DMS 273 treated with DMSO at 0.1 percent for 48 hours (cell line): ENCODE measurements at places on chromosomes 12 and 14.

DNA sequence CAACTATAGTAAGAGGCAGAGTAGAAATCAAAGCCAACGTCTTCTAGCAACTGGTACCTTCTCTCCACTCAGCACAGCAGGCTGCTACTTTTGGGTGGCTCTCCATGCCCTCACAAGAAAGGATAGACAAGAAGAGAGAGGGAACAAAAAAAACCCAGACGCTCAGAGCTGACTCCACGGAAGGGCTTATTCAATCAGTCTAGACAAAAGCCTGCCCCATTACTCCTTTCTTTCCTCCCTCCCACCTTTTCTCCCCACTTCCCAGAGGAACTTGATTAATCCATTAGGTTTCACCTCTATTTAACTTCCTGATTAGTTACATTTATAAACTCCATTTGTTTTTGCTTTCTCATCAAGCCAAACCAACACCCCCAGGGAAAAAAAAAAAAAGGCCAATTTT lies 71.1 kb upstream of the CCDC60 start:
- DNase-seq: no peak

DNA sequence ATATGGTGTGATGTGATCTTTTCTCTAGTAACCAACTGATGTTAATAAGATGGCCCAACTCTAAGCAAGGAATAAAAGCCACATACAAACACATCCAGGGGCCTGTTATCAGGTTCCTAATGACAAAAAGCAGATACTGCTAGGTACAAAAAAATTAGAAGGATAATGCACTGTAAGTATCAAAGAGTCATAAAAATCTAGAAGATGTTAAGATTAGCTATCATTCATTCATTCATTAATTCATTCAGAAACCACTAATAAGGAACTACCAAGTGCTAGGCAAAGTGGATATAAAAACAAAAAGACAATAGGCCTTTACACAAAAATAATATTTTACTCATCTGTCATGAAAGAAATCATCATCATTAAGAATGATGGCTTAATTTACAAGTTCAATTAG lies 21.6 kb downstream of the ATF7 start:
- DNase-seq: no peak

DNA sequence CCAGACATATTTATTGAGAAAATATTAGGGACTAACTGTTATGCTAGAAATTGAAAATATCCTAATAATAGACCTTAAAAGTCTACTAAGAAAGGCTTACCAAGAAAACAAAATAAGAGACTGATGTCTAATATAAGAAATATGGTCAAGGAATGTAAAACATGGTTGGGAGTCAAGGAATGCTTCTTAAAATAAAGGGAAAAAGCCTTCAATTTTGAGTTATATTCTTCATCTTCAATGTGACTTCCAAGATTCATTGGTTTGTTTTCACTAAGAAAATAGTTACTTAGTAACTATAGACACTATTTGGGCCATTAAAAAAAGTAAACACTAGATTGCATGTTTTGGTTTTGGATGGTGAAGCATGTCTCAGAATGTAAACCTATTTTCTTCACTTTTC lies 88.1 kb upstream of the ETV6 start:
- no peak for DNase-seq

GRCh38 chr12:12604740-12605139 lies 6.9 kb upstream of the CREBL2 start:
- DNase-seq: no peak

DNA sequence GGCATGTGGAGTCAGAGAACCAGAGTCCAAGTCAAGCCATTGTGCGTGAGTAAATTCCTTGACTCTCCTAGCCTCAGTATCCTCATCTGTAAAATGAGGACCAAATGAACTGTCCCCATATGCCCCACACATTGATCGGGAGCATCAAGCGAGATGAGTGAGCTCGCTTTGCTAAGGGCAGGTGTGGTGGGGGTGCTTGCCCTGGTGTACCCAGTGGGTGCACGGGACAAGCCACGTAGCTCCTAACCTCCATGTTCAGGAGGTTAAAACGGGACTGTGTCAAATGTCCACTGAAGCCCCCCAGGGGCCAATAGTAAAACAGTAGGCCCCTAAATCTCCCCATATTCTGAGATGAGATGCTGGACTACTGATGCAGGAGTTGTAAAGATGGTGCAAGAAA lies 60.9 kb downstream of the SERPINA3 start:
- DNase-seq: no peak

GRCh38 chr14:55707365-55707804 lies 127.4 kb downstream of the KTN1 start:
- no peak for DNase-seq

GRCh38 chr14:68768316-68768715 lies 24.6 kb downstream of the ZFP36L1 start:
- no peak for DNase-seq

- no peak for DNase-seq
These were observed 89.6 kb downstream of the ARF6 start for GRCh38 chr14:49982501-49982951.

DNA sequence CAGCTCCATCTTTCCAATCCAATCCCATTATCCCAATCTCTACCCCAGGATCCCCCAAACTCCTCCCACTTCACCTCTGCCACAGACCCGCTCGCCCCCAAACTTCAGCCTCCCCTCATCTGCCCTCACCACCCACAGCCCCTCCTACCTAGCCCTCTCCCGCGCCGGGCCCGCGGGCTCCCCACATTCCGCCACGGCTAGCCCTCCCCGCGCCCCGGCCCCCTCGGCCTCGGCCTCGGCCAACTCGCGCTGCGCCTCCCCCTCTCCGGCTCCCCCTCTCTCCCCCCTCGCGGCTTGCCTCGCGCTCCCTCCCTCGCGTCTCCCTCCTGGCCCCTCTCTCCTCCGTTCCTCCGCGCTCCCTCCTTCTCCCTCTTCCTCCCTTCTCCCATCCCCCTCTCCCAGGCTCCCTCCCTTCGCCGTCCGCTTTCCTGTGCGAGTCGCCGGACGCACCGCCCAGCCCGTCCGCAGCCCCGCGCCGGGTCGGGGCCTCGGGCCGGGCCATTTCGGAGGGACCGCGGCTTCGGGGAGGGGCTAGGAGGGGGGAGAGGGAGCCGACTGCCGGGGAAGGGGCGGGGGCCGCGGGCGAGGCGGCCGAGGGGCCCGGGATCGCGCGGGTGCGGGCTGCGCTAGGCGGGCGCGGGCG lies at the start of gene ATN1:
Gene ATN1 (plus strand): TSS at position 581 of the 643 bp plus-strand sequence. CDS start 6,043 bp downstream, outside the sequence.
- no peak for DNase-seq

DNA sequence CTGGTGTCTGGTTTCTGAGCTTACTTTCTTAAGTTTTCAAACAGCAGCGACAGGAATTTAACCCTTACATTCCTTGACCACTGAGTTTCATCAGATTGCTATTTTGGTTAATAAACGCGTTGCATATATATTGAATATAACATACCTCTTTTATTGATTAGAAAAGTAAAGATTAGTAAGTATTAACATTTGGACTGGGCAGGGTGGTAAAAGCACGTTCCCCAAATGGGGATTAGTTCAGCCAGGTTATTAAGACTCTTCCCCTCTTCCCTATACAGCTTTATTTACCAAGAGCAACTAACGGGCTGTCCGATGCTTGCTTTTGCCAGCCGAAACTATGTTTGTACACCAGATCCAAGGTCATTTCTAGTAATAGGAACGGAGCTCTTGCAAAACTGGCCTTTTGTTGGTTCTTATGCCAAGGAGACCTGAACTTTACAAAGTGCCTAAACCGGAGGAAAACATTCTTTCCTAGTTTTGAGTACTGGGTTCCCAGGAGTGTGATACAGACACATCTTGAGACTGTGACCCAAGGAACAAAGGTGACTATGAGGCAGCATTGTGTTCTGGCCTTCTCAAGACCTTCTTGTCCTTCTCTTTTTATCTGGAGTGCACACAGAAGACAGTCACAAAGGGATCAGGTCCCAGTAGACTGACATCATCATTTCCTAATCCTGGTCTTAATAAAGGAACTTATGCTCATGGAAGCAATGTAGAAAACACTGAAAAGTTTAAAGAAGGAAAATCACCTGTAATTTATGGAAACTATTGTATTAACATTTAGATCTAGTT lies 2.6 kb downstream of the GLRX5 start:
- no peak for DNase-seq

DNA sequence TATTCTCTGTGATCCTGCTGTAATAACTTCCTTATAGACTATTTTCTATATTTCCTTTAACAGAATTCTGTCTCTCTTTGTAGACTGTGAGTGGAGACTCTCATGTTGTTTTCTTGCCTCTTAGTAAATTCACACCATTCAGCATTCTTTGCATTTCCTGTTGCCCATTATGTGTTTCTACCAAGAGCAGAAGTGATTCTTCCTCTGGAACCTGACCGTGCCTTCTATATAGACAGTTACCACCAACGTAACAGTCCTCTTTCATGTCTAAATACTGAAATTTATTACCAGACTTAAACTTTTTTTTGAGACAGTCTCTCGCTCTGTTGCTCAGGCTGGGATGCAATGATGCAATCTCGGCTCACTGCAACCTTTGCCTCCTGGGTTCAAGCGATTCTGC lies 31.1 kb downstream of the METAP2 start:
- DNase-seq: no peak

DNA sequence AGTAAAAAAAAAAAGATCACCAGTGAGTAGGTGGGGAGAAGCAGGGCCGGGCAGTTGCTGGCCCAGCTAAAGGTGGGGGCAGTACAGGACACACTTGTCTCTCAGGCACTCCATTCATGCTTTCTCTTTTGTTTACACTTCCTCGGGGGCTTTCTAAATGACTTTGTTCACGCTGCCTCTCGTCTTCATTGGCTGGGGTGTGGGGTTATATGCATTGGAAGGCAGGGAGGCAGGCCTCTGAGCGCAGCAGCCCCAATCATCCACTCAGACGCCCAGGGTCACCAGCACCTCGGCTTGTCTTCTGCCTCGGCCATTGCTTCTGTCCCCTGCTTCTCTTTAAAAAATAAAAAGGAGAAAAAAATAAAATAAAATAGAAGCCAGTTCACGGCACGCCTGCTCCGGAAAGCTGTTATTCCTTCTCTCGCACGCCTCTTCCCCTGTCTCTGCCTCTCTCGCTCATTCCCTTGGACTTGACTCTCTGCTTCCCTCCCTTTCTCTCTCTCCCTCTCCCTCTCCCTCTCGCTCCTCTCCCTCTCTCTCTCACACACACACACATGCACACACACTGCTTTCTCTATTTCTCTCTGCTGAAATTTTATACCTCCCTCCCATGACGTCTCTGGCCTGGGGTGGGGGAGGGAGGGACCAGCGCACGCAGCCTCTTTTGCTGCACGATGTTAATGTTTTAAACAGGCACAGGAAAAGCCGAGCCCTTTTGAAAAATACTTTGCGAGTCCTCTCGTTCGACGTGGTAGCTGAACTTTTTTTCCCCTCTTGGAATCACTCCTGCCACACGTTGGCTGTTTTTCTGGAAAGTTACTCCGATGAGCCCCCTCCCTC lies at the start of gene TGFB3:
Gene TGFB3 (minus strand): TSS at position 570 of the 840 bp plus-strand sequence. CDS start 1,102 bp downstream, outside the sequence.
- DNase-seq: peak; percentile 88

DNA sequence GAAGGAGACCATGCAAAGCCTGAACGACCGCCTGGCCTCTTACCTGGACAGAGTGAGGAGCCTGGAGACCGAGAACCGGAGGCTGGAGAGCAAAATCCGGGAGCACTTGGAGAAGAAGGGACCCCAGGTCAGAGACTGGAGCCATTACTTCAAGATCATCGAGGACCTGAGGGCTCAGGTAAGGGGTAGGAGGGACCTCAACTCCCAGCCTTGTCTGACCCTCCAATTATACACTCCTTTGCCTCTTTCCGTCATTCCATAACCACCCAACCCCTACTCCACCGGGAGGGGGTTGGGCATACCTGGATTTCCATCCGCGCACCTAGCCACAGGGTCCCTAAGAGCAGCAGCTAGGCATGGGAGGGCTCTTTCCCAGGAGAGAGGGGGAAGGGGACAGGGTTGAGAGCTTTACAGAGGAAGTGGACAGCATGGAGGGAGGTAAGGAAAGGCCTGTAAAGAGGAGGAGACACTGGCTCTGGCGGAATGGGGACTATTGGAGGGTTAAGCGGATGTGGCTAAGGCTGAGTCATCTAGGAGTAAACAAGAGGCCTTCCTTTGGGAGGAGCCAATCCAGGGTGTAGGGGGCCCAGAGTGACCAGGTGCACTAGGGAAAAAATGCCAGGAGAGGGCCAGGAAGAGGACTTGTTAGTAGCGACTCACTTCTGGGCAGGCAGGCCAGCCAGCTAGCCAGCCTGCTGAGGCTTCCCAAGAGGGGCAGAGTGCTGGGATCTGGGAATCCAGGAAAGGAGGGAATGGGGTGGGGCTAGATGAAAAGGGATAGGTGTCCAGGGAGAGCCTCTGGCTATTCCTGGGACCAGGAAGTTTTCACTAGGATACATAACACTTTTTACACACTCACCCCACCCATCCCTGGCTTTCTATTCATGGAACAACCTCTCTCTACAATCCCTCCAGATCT lies 754 bp downstream of the KRT18 start:
- no peak for DNase-seq

- no peak for DNase-seq
These were observed 242.4 kb upstream of the TBX3 start for GRCh38 chr12:114926341-114926740.

GRCh38 chr12:39448038-39448437 lies 5.1 kb upstream of the KIF21A start:
- DNase-seq: no peak

- no peak for DNase-seq
These were observed 716.4 kb downstream of the FSCB start for GRCh38 chr14:43790681-43791080.

DNA sequence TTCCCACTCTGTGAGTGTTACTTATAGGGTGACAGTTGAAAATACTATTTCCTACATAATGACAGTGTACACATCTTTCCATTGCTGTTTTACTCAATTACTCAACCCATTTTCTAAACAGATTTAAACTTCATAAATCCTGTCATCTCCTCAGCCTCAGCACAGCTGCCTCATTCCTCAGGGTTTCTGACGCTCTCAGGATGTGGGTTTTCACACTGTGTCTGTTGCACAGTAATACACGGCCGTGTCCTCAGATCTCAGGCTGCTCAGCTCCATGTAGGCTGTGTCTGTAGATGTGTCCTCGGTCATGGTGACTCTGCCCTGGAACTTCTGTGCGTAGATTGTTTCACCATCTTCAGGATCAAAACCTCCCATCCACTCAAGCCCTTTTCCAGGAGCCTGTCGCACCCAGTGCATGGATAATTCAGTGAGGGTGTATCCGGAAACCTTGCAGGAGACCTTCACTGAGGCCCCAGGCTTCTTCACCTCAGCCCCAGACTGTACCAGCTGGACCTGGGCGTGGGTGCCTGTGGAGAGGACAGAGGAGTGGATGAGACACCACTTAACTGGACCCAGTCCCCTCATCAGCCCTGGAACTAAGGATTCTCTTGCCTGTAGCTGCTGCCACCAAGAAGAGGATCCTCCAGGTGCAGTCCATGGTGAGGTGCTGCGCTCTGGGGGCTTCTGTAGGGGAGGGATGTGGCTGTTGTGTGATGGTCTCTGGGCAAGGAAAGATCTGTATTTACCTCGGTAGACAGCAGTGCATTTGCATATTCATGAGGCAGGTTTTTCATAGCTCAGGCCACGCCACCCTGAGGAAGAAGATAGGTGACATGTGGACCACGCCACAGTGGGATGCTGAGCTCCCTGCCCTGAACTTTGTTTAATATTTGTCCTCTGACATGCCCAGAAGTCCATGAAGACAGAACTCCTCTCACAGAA lies 750.2 kb downstream of the TMEM121 start:
- no peak for DNase-seq

DNA sequence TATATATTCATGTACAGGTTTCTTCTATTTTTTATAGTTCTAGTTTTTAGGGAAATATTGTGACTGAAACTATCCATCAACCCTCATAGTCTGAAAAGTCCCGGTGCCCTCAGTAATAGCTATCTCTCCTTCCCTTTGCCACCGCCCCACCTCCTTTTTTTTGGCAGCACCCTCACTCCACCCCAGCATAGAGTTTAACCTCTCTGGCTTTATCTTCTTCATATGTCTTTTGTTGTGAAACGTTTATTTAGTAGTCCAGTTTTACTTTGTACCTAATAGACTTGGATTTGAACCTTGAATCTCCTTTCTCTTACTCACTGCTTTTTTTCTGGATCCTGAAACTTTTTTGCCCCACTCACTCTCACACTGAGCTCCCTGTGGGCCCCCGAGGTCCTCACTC lies 109.5 kb downstream of the BBS10 start:
- DNase-seq: no peak
